Right cardiac atrium (tissue), 5 donors: ENCODE measurements at places on chromosomes 3 and 15. TPM values are rescaled to one million over a fixed set of nuclear protein-coding genes. Genes with fewer than 3 reads are reported as not detected.

Gene AGBL1
- not detected for total RNA-seq

Gene PFN2
- total RNA-seq: 74.6 TPM

Gene GXYLT2
- total RNA-seq: 37.4 TPM

Gene WDR82
- total RNA-seq: 63.8 TPM

Gene CNOT10
- total RNA-seq: 20.7 TPM

Gene GOLGA8R
- total RNA-seq: 6.0 TPM

Gene KLHL6
- 1.2 TPM for total RNA-seq

Gene U2SURP
- total RNA-seq: 56.6 TPM

Gene HGD
- total RNA-seq: not detected

Gene SMCO1
- 41.1 TPM for total RNA-seq

Gene TIMP4
- 13.7 TPM for total RNA-seq

Gene TGM4
- total RNA-seq: not detected

Gene MUSTN1
- 48.6 TPM for total RNA-seq

Gene PLAAT1
- total RNA-seq: 10.0 TPM

Gene IQCF5
- not detected for total RNA-seq

Gene C3orf49
- total RNA-seq: not detected

Gene CSPG5
- total RNA-seq: 0.85 TPM

Gene WDR48
- 25.5 TPM for total RNA-seq

Gene SCAANT1
- total RNA-seq: not detected

Gene ZMYND10
- 0.40 TPM for total RNA-seq

Gene ABI3BP
- total RNA-seq: 33.2 TPM

Gene UCN2
- total RNA-seq: not detected

Gene ITGA11
- total RNA-seq: 20.1 TPM

Gene DMXL2
- total RNA-seq: 17.1 TPM

Gene ATP13A5
- not detected for total RNA-seq

Gene GALK2
- 33.0 TPM for total RNA-seq

Gene ADAMTS9
- 53.4 TPM for total RNA-seq

Gene PCLAF
- 1.0 TPM for total RNA-seq

Gene ATP13A4
- 0.36 TPM for total RNA-seq

Gene CHRD
- 8.6 TPM for total RNA-seq

Gene GRK7
- not detected for total RNA-seq

Gene A4GNT
- not detected for total RNA-seq

Gene ACKR4
- 6.2 TPM for total RNA-seq

Gene FBXO40
- total RNA-seq: 196 TPM

Gene ROBO1
- 10.5 TPM for total RNA-seq

Gene THSD4
- 63.6 TPM for total RNA-seq

Gene RASA2
- total RNA-seq: 5.8 TPM

Gene ADCY5
- 125 TPM for total RNA-seq

Gene CPEB1
- 7.8 TPM for total RNA-seq

Gene GOLGA6L7
- not detected for total RNA-seq

Gene ISL2
- total RNA-seq: not detected

Gene DGKG
- 16.2 TPM for total RNA-seq

Gene WDR93
- total RNA-seq: not detected

Gene ZBBX
- total RNA-seq: not detected

Gene CTDSPL
- 38.5 TPM for total RNA-seq

Gene SLC22A13
- total RNA-seq: 0.29 TPM

Gene IDH3A
- total RNA-seq: 523 TPM

Gene GOLGA8K
- total RNA-seq: 1.5 TPM

Gene NGLY1
- total RNA-seq: 35.2 TPM

Gene DISP2
- total RNA-seq: 0.85 TPM

Gene ZKSCAN7
- 3.1 TPM for total RNA-seq

Gene CELSR3
- 0.23 TPM for total RNA-seq

Gene SLC28A2
- total RNA-seq: not detected

Gene CCR9
- not detected for total RNA-seq

Gene CCR1
- 10.7 TPM for total RNA-seq

Gene LRRC49
- total RNA-seq: 50.5 TPM
